Hepatocyte (in vitro differentiated cells): ENCODE measurements at places on chromosomes 7 and 10.
A peak's percentile ranks its signal among the peaks of the same experiment; 100 is the strongest.

DNA sequence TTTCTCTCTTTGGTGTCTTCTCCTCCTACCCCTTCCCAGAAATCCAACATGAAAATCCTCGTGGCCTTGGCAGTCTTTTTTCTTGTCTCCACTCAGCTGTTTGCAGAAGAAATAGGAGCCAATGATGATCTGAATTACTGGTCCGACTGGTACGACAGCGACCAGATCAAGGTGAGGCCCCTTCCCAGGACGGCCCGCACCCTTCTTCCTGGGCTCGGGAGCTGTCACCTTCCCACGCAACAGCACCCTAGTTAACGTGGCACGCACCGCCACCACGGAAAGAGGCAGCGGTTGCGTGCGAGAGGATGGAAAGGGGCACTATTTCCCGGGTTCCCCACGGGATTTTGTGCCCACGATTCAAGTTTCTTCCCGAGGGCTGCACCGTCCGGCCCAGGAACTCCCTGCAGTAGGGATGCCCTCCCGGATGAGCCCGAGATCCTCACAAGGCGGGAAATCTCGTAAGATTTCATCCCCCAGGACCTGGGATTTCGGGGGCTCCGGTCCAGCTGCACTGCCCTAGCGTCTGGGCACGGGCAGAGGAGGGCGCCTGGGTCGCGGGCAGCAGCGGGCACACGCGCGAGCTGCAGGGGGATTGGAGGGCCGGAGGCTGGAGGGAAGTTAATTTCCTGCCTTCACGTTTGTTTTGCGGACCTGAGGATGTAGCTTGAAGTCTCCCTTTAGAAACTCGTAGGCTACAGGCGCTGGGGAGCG lies 834 bp downstream of the TAC1 start:
- DNase-seq: no peak

DNA sequence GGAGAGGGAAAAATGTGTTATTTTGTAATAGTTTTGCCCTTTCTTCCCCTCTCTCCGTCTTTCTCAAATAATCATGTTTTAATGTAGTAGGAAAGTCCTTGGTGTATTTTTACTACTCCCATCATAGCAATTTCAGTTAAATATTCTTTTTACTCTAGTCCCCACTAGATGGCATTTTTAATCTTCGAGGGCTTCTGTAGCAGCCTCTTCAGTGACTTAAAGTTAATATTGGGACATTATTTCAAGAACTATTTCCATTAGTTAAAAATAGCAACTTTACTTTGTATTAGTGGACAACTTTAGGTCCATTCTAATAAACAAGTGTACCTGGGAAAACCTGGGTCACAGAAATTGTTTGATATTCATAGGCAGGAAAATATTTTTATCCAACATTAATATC lies 23.0 kb downstream of the EDRF1 start:
- DNase-seq: no peak

DNA sequence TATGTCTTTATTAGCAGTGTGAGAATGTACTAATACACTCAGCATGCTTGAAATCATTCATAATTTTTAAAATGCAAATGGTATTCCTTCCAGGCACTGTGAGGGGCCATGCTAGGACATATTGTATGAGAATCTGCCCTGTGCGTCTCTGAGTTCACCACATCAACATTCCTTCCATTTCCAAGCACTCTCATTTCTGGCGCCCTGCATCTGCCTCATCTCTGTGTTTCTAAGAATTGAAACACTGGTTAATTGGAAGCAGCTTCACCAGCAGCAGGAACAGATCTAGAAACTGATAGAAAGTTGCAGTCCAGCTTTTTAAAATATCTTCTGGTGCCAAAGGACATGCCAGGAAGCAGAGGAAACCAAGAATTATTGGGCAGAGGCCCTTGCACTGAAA lies 555.9 kb upstream of the DPP6 start:
- DNase-seq: no peak

- no peak for DNase-seq
Observed at GRCh38 chr7:98102170-98102569, 4.5 kb upstream of the LMTK2 start.

- peak; percentile 78 for DNase-seq
Observed at GRCh38 chr7:13989126-13989948, at the start of gene ETV1. TSS of gene ETV1 (minus strand) at chr7:13989666. CDS start at chr7:13989052, 614 bp downstream.

DNA sequence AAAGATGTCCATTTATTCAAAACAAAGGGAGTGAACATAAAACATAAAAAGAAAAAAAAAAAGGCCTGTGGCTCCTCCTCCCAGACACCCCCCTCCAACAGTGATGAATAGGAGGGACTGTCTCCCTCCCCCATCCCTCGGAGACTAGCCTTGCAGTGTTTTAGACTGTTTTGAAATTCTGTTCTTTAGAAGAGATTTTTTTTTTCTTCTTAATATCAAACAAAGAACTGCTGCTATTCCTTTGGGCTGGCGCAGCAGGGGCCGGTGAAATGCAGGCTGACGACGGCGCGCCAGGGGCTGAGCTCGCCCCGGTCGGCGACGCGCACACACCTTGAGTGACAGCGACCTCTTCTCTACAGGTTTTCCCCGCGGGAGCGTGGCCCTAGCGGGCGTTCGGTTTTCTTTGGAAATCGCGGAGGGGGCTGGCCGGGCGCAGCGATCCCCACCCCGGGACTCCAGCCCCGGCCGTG lies at the start of gene LANCL2:
TSS of gene LANCL2 (plus strand) at position 133 of the 470 bp plus-strand sequence. CDS start 689 bp downstream, outside the sequence.
- no peak for DNase-seq

DNA sequence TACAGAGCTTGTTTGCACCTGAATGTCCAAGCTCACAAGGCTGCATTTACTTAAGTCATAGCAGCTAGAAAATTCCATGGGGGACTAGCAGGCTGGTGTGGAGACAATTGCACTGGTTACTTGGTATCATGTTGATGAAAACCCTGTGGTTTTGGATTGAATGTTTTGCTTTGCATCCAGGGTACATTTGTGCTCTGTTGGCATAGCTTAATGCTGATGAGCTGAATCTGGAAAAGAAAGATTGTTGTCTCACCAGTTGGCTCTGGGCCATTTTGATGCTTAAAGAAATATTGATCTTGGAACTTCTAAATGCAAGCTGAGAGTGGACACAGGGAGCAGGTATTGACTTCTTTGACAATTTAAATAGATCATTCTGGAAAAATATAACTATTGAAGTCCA lies 122.5 kb upstream of the MBL2 start:
- no peak for DNase-seq

- peak; percentile 63 for DNase-seq
Observed at GRCh38 chr7:51265066-51265907, 51.3 kb downstream of the COBL start.

DNA sequence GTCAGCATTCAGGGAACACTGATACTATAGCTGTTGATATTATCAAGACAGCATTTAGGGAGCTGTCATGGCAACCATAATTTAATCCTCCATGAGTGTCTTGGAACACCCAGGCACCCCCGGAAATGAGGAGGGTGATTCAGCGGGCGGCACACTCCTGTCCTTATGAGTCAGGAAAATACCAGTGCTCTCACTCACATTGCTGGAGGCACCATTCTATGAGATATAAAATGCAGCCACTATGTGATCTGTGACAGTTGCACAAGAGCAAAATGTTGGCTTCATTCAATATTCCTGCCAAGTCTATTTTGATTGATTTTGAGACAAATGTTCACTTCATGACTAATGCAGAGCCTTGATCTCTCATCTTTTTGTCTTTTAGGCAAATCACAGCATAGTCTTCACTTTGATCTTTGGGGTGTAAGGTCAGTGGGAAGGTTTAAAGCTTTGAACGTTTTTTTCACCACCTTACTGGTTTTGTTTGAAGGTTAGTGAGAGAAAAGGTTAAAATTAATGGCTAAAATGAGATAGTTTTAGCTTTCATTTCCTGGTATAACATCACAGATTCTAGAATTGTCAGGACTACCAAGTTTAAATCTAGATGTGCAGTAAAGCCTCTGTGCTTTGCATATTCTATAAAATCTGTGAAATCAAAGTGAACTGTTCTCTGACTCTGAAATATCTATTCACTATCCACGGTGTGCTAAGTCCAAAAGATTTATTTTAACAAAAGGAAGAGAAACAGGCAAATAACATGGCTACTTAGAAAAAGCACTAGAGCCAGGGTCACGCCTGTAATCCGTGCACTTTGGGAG lies 12.4 kb upstream of the ARHGAP12 start:
- peak; percentile 83 for DNase-seq

DNA sequence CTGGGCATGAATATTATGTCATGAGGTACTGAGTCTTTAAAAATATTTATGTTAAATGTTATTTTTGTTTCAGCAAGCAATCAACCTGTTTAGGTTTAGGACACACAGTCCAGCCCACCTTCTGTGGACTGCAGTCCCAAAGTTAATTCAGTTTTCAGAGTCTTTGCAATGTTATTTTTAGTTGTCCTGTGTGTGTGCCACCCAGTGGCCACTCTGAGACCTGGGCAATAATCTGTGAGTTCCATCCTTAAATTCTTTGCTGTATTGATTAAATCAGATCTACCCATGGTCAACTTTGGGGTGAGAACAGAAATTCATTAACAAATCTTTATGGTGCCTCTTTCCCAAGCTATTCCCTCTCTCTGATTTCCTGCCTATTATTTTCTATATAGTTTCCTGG lies 415.1 kb downstream of the CCSER2 start:
- no peak for DNase-seq

DNA sequence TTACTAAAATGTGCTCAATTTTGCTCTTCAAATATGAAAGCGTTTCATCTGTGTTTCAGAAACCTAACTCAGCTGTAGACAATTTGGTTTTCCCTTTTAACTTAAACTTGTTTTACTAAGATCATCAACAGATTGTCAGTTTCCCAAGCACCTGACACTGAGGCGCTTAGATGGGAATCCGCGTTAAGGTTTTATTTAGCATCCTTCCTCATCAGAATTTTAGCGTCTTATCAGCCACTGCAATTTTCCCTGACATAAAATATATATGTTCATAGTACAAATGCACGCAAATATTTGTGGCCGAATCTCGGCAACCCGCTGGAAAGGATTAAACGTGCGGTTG lies 1.2 kb downstream of the SGCE start:
- no peak for DNase-seq

DNA sequence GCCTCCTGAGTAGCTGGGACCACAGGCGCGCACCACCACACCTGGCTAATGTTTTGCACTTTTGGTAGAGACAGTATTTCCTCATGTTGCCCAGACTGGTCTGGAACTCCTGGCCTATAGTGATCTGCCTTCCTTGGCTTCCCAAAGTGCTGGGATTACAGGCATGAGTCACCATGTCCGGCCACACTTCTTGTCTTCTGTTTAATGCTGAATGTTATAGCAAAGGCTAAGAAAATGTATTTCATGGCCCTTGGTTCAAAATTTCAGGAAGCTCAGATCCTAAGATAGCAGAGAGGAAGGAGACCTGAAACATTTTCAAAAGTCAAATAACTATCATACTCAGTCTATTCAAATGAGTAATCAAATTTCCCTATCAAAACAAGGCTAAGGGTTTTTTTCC lies 229.6 kb downstream of the BAMBI start:
- no peak for DNase-seq

DNA sequence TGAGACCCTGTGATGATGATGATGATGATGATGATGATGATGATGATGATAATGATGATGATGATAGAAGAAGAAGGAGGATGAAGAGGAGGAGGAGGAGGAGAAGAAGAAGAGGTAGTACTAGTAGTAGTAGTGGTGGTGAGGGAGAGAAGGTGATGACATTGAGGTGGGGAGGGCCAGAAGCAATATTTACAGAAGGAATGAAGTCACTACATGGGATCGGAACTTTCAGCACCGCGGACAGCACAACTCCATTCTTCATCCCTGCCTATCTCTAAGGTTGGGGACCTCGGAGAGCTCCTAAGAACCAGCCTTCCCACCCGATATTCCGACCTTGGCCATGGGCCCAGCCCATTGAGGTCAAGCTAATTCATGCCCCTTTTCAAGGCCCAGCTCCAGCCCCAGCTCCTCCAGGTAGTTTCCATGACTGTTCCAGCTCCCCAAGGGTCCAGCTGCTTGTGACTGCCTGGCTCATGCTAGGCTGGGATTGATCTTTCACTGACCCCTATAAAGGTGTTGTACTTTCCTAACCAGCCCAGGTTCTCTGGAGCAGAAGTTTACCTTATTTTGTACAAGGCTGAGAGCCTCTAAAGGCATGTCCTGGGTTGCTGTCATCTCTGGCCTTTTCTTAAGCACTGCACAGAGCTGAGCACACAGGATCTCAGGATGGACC lies 10.3 kb downstream of the CRHR2 start:
- DNase-seq: peak; percentile 84

DNA sequence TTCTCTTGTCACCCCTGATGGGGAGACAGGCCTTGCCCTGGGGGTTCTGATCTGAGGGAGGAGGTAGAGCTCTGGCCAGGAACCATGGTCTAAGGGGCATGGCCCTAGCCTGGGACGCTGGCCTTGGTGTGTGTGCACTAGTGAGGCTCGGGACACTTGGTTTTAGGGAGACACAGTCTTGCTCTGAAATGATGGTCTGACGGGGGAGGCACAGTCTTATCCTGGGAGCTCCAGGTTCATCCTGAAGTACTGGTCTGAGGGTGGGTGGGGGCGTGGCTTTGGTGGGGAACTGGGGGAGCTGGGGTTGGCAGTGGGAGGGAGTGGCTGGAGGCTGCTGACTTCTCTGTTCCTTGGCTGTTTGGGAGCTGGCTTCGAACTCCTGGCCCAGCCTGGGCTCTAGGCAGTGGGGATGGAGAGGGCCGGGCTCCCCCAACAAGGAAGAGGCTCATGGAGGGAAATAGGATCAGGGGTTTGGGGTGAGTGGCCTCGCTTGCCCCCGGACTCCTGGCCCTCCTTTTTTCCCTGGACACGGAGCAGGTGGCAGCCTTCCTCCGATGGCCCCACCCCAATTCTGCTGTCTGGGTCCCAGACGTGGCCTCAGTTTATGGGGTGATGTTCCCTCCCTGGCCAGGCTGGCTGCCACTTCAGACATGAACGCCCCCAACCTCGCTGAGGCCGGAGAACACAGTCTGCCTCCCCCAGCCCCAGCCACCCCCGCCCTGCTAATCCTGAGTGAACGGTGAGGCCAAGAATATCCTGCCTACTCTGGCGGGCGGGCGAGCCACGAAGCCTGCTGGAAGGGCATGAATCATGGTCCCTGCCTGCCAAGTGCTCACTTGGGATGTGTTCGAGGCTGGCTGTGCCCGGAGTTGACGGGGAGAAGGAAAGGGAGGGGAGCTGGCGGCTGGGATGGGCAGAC lies 43.5 kb downstream of the TMEM270 start:
- DNase-seq: no peak

GRCh38 chr7:81051811-81052413 lies 133.1 kb upstream of the SEMA3C start:
- DNase-seq: no peak

- no peak for DNase-seq
Observed at GRCh38 chr10:13942035-13942434, 355.3 kb downstream of the PRPF18 start.

DNA sequence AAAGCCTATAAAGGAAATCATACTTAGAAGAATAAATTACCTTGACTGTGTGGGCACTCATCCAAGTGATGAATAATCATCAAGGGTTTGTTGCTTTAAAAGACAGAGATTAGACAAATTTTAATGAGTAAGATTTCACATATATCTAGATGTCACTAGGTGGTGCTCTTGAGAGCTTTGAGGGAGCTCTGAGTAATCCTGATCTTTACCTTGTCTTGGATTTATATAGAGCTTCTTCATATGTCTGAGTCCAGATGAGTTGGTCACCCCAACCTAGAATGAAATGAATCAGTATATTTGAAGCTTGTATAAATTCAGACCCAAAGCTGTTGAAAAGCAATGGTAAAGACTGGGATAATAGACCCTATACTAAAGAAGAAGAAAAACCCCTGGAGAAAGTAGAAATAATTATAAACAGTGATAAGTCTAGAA lies 3.7 kb downstream of the AGR2 start:
- DNase-seq: peak; percentile 76
